Activated naive CD8-positive, alpha-beta T cell treated with anti-CD3 and anti-CD28 coated beads, Interleukin-2, amount 50 U/mL, for 24 hours (primary cell): ENCODE measurements at places on chromosomes 16 and 17.
A peak's percentile ranks its signal among the peaks of the same experiment; 100 is the strongest.

GRCh38 chr17:14468858-14469257 lies 168.0 kb downstream of the HS3ST3B1 start:
- H3K4me1 ChIP-seq, result no peaks in the 10 kb centered on the region
- DNase-seq, result no peak
- H3K36me3 ChIP-seq, result peaks cover 2% of the 10 kb centered on the region
- no peaks in the 10 kb centered on the region for H3K27me3 ChIP-seq
- H3K4me3 ChIP-seq, result no peak overlapping the region

DNA sequence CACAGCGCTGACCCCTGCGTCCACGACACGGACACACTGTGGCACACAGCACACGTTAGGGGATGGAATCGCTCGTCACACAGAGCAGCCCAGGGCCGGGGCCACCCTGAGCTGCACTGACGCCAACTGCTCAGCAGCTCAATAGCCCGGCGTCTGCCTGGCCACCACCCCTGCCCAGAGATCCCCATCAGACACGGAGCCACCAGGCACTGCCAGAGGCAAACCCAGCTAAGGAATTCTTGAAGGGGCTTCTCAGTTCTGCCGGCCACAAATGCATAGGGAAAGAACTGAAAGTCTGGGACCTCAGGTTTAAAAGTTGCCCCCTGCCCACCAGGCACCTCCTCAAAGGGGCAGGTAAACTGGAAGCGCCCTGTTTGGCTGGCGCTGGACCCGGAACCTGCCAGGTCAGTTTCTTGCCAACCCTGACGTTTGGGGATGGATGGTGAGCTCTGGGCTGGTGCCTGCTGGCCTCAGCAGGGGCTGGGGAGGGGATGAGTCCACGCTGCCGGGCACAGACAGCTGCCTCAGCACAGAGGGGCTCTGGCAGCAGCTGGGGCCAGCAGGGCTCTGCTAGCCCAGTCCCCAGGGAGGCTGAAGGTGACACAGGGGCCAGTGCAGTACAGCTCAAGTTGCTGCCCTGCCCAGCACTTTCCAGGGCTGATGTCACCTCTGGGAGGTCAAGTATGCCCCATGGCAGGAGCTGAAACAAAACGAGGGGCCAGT lies 33.2 kb downstream of the TIMM22 start:
- DNase-seq, result no peak
- H3K27me3 ChIP-seq, result no peaks in the 10 kb centered on the region
- H3K4me3 ChIP-seq, result no peak overlapping the region

DNA sequence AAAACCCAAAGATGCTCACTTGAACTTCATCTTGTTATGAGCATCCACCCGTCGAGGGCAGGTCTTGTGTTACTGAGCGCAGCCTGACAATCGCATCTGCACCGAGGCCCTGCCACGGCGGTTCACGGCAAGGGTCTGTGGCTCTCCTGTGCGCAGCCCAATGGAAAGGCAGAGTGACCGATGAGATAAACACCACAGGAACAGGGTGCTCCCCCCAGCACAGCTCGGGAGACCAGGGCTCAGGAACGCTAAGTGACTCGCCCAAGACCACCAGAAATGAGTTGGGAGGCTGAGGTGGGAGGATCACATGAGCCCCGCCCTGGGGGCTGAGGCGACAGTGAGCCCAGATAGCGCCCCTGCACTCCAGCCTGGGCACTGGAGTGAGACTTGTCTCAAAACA lies 134.7 kb downstream of the ANKRD11 start:
- H3K4me1 ChIP-seq, result peaks cover 95% of the 10 kb centered on the region
- H3K4me3 ChIP-seq, result no peak overlapping the region
- no peaks in the 10 kb centered on the region for H3K27me3 ChIP-seq
- DNase-seq, result no peak
- peak overlapping the region; percentile 23 for H3K27ac ChIP-seq

DNA sequence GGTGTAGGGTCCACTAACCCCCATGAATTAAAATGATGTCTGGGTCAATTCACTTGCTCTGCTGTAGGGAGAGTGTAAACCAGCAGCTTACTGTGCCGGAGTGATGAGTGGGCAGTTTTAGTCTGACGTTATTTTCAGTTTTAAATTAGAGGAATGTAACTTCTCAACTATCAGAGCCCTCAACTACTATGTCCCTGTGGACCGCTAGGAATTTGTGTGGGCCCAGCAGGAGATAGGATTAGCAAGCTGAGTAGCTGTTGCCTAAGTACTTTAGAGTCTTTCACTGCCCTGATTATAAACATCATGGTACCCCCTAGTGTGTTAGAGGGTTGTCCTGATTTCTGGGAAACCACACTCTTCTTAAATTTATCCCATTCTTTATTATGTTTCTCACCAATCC lies 11.4 kb downstream of the MARVELD3 start:
- no peak for DNase-seq
- H3K27ac ChIP-seq, result no peak overlapping the region

- H3K4me3 ChIP-seq, result no peak overlapping the region
- H3K36me3 ChIP-seq, result peaks cover 21% of the 10 kb centered on the region
- H3K27ac ChIP-seq, result no peak overlapping the region
- no peaks in the 10 kb centered on the region for H3K4me1 ChIP-seq
- no peaks in the 10 kb centered on the region for H3K27me3 ChIP-seq
These were observed 83.7 kb upstream of the ZNF750 start for GRCh38 chr17:82923366-82924113.

GRCh38 chr17:42050393-42051012 lies at the start of gene C17orf113:
TSS of gene C17orf113 (minus strand) at chr17:42050601. CDS start at chr17:42043376, 7,225 bp downstream.
- DNase-seq, result peak; percentile 49
- peaks cover 4% of the 10 kb centered on the region for H3K4me1 ChIP-seq
- H3K27ac ChIP-seq, result no peak within 1 kb of the TSS
- H3K36me3 ChIP-seq, result no peaks in the 10 kb centered on the region

- no peak overlapping the region for H3K4me3 ChIP-seq
- H3K4me1 ChIP-seq, result peaks cover 15% of the 10 kb centered on the region
- DNase-seq, result no peak
- no peak overlapping the region for H3K27ac ChIP-seq
- no peaks in the 10 kb centered on the region for H3K36me3 ChIP-seq
These were observed 4.6 kb downstream of the ANKRD13B start for GRCh38 chr17:29597361-29598172.

DNA sequence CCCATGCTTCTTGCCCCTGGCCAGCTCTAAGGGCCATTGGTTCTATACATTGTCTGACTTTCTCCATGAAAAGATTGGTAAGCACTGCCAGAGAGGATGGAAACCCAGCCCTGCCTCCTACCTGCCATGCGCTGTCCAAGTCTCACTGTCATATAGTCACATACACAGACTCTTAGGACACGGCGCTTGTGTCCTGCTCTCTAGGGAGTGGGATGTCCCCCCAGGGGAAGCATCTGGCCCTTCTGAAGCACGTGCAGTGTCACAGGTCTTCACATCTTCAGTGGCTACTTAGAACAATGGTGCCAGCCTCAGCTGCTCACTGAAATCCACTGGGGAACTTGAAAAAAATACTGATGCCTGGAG lies 38.7 kb downstream of the MYO18A start:
- H3K4me1 ChIP-seq, result peaks cover 73% of the 10 kb centered on the region
- H3K4me3 ChIP-seq, result peak overlapping the region; percentile 94
- H3K27me3 ChIP-seq, result no peaks in the 10 kb centered on the region
- DNase-seq, result no peak

DNA sequence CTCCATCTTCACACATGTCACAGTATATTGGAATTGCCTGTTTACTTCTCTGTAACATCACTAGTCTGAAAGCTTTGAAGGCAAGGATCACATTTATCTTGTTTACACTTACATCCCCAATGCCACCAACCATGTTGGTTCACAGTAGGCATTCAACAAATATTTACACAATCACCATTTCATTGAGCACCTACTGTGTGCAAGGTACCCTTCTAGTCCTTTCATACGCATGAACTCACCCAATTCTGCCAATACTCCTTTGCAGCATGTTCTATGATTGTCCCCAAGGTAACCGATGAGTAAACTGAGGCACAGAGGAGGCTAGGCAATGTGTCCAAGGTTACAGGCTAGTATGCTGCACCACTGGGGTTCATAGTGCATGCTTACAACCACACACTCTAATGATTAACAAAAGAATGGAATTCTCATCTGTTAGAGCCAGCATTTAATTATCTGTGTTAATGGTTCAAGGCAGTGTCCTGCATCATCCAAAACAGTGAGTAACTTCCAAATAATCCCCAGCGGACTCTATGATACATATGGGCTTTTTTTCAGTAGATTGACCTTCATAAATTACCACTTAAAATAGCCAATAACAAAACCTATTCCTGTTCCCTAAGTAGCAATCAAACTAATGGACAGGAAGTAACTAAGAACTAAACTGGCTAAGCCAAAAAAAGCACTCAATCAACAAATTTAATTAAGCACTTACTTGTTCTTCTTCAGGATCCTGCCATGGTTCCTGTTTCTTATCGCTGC lies 364.5 kb upstream of the XYLT1 start:
- no peak overlapping the region for H3K4me3 ChIP-seq
- no peaks in the 10 kb centered on the region for H3K4me1 ChIP-seq
- no peak for DNase-seq
- no peaks in the 10 kb centered on the region for H3K36me3 ChIP-seq

DNA sequence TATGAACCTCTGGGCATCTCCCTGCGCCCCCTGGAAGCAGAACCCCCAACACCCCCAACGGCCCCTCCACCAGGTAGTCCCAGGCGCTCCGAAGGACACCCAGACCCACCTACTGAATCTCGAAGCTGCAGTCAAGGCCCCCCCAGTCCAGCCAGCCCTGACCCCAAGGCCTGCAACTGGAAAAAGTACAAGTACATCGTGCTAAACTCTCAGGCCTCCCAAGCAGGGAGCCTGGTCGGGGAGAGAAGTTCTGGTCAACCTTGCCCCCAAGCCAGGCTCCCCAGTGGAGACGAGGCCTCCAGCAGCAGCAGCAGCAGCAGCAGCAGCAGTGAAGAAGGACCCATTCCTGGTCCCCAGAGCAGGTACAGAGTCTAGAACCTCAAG lies 1.5 kb downstream of the BCL6B start:
- H3K27me3 ChIP-seq, result peaks cover 11% of the 10 kb centered on the region
- peaks cover 40% of the 10 kb centered on the region for H3K4me1 ChIP-seq
- DNase-seq, result no peak
- peak overlapping the region; percentile 59 for H3K27ac ChIP-seq
- peaks cover 2% of the 10 kb centered on the region for H3K36me3 ChIP-seq
- no peak overlapping the region for H3K4me3 ChIP-seq

DNA sequence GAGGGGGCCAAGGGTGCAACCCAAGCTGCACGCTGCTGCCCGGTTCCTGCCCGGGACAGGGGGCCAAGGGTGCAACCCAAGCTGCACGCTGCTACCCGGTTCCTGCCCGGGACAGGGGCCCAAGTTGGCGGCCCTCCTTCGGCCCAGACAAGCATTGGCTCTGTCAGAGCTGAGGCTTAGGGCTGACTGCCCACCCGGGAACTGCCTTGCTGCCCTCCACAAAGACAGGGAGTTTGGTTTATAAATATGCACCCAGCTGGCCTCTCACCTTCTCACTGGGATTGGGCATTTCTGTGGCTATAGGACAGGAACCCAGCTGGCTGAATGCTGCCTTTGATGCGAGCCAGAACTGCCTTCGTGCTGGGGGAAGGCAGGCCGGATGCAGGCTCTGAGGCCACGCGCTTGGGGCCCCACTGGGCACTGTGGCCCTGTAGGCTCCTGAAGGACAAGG lies 105.7 kb downstream of the IRX5 start:
- H3K36me3 ChIP-seq, result no peaks in the 10 kb centered on the region
- no peak overlapping the region for H3K4me3 ChIP-seq
- no peak for DNase-seq

DNA sequence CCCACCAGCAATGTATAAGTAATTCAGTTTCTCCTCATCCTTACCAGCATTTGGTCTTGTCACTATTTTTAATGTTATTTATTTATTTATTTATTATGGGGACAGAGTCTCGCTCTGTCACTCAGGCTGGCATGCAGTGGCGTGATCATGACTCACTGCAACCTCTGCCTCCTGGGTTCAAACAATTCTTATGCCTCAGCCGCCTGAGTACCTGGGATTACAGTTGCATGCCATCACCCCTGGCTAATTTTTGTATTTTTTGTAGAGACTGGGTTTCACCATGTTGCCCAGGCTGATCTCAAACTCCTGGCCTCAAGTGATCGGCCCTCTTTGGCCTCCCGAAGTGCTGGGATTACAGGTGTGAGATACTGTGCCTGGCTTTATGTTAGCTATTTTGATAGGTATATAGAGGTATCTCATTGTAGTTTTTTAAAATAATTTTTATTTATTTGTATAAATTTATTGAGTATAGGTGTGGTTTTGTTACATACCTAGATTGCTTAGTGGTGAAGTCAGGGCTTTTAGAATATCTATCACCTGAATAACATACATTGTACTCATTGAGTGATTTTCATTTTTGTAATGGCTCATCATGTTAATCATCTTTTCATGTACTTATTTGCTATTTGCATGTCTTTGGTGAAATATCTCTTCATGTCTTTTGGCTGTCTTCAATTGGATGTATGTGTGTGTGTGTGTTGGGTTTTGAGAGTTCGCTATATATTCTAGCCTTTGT lies 53.3 kb downstream of the TANC2 start:
- no peak overlapping the region for H3K27ac ChIP-seq
- no peaks in the 10 kb centered on the region for H3K27me3 ChIP-seq
- no peak for DNase-seq
- no peak overlapping the region for H3K4me3 ChIP-seq

DNA sequence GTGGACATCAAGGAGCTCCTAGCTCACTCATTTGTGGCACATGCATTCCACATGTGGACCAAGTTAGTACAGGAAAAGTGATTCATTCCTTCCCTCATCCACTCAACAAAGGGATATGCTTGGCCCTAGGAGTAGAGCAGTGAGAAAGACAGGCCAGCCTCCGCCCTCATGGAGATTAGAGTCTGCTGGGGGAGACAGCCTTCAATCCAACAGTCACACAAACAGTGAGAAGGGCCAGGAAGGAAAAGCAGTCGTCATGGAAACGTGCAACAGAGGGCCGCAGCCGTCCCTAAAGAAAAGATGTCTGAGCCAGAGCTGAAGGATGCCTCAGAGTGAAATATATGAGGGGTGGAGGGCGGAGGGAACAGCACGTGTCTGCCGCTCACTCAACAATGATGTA lies 109.9 kb downstream of the VPS53 start:
- no peak for DNase-seq
- H3K27ac ChIP-seq, result no peak overlapping the region
- peaks cover 2% of the 10 kb centered on the region for H3K4me1 ChIP-seq
- no peak overlapping the region for H3K4me3 ChIP-seq
- H3K27me3 ChIP-seq, result no peaks in the 10 kb centered on the region
- H3K36me3 ChIP-seq, result peaks cover 10% of the 10 kb centered on the region
